NCI-H524 (cell line): ENCODE measurements at places on chromosomes 4 and X.

DNA sequence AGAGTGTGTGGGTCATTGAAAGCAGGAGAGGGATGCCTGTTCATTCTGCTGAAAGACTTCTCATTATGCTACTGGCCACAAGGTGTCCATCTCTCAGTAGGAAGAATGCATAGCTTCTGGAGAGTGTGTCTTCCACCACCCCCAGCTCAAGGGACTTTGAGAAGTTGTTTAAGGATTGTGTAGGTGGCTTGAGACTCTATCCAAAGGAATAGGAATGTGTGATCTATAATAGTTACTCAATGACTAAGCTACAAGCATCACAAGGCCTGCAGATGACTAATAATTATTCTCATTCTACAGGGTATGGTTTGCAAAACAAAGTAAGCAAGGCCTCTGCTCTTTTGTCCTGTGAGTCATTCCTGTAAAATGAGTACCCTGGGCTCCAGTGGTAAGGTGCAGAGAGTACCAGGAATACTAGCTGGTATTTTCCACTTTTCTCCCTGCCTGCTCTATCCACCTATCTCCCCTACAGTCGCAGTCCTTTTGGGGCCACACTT is 279.8 kb upstream of the BOD1L1 start:
- DNase-seq, result no peak

GRCh38 chr4:8301851-8302730 is 32.5 kb downstream of the HTRA3 start:
- DNase-seq, result no peak

GRCh38 chrX:25013632-25014365 is 2.0 kb downstream of the ARX start:
- peak; percentile 34 for DNase-seq

GRCh38 chr4:170047771-170048354 is 21.7 kb upstream of the MFAP3L start:
- DNase-seq, result peak; percentile 9

GRCh38 chrX:14529290-14529989 is at the start of gene GLRA2:
Gene GLRA2, plus strand, starts transcription at chrX:14529536. Its CDS starts 522 bp downstream, at chrX:14530058.
- DNase-seq, result peak; percentile 14

DNA sequence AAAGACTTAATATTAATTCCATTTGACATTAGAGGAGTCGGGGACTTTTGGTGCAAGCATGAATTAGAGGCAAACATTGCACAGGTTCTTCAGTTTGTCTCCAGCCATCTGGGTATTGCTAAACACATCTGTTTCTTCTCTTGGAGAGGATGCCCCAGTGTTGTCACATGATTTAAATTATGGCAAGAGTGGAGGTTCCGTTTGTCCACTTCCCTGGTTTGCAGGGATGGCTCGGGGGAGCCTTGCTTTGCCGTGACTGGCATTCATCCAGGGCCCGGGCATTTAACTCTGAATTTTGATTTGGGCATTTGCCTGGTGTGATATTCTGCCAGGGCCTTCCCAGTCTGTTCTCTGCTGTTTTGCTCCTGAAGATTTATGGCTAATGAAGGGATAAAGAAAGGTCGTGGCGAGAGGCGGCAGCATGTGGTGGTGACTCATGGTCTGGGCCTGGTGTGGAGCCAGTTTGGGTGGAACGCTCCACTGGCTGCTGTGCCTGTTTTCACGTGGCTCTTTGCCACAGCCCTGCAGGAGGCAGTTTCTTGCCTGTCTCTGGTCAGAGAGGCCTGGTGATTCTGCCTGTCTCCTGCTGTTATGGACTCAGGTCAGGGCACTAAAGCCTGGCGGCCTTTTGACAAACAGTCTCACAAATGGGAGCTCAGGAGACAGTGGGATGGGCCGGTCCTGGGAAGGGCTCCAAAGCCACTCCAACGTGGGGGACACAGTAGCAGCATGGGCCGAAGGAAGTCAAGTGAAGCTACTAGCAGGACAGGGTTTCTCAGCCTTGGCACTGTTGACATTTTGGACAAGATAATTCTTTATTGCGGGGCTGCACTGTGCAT is 99.4 kb upstream of the PGRMC2 start:
- peak; percentile 65 for DNase-seq

DNA sequence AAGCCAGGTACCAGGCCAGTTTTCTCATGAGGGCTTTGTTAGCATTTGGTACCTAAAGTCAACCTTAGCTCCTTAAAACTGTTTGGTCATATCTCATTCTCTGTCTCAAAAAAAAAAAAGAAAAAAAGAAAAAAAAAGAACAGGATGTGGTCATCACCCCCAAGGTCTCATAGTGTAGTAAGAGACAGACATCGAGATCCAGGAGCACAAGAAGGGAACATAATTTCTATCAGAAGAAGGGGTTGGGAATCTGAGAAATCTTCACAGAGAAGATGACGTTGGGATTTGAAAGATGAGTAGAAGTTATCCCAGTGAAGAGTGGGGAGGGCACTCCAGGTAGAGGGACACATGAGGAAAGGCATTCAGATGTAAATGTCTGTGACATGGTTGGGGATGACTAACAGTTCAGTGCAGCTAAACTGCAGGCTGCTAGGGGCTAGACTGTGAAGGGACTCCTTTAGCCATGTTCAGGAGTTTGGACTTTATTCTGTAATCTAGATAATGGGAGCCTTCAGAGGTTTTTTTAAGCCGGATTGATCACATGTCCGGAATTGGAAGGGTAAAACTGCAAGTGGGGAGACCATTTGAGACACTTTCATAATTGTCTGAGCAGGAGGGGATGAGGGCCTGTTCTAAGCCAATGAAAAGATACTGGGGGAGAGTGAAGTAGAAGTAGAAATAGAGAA is 26.9 kb upstream of the GJB1 start:
- DNase-seq, result no peak

DNA sequence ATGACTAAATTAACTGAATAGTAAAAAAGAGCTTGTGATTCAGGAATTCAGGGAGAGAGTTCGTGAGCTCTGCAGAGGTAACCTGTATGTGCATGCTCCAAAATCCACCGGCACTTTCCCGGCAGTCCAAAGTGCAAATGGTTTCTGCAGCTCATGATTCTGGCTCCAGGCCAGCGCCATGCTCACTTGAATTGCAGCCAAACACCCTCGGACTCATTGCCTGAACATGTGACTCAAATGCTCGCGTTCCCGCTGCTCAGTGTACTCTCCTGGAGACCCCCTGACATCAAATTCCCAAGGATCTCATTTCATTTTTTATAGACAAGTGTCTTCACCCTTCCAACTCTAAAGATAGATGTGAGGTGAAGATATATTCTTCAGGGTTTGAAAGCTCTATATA is 44.1 kb upstream of the SH3RF1 start:
- DNase-seq, result peak; percentile 79

DNA sequence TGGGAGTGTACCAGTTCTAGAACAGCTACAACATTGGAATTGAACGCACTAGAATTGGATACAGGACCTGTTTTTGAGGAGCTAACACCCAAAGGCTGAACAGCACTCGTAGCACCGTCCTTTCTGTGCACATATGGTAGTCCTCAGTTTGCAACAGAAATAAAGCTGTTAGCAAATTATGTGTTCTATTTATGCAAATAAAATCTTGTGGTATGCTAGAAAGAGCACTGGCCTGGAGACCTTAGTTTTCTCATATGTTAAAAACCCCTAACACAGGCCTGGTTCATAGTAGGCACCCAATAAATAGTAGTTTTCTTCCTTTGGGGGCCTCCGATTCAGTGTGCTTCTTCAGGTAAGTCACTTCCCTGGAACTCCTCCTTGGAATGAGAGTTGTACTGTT is 140.3 kb downstream of the AR start:
- no peak for DNase-seq

- DNase-seq, result no peak
Observed at GRCh38 chr4:102675141-102675540, 85.6 kb downstream of the MANBA start.

DNA sequence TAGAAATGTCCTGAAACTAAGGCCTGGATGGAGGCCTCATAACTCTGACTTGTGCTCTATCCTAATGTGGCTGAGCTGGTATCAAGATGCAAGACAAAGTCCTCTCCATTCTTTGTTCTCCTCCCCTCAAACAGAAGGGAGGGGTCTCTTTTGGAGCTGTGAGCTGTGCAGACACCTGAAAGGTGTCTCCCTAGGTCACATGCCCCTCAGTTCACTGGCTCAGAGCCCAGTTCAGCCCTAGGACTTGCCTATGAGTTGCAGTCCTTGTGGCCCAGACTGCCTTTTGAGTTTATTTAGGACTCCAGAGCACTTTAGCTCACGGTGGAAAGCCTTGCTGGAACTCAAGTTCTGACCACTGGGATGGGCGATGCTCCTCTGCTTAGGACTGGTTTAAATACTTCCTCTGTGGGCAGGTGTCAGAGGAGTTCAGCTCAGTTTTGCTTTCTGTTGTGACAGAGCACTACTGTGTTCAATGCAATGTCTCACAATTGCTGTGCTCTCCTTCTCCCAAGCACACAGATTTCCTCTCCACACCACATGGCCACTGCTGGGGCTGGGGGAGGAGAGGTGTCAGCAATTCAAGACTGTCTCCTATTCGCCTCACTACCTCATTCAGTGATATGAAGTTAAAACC is 84.8 kb upstream of the ZNF827 start:
- no peak for DNase-seq

DNA sequence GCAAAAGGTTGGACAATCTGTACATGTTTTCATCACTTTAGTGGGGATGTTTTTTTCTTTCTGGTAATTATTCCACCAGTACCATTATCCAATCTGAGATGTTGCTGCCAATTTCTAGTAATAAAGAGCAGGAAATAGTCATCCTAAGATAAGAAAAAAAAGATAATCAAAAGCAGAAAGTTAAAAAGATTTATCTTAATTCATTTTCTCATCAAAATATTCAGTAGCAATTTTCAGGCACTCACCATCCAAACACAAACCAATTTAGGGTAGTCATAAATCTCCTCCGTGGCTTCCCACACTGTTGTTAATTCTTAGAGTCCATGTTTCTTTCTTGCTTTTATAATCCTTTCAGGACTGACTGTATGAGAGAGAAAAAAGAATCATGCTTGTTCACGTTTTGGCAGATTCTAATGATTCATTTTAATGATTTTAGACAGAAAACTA is 263.7 kb upstream of the UGT8 start:
- no peak for DNase-seq

DNA sequence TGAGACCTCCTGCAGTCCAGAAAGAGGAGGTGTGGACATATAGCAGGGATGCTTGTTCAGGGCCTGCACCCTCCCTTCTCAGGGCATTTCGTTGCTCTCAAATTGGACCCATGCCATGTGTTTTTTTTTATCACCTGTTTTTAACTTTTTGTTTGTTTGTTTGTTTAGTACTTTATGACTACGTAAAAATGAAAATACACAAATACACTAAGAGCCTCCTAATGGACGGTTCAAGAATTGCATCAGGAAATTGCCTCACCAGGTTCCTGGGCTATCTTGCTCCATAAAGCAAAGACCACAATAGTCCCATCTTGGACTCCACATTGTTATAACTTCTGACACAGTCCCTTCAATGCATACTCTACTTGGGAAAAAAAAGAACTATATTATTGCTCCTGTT is 1685.9 kb upstream of the TENM3 start:
- no peak for DNase-seq

- DNase-seq, result peak; percentile 62
Observed at GRCh38 chr4:117134386-117134785, 49.0 kb upstream of the TRAM1L1 start.
